ENCODE measurements at places on chromosomes 1 and 21.
A peak's percentile ranks its signal among the peaks of the same experiment; 100 is the strongest.

DNA sequence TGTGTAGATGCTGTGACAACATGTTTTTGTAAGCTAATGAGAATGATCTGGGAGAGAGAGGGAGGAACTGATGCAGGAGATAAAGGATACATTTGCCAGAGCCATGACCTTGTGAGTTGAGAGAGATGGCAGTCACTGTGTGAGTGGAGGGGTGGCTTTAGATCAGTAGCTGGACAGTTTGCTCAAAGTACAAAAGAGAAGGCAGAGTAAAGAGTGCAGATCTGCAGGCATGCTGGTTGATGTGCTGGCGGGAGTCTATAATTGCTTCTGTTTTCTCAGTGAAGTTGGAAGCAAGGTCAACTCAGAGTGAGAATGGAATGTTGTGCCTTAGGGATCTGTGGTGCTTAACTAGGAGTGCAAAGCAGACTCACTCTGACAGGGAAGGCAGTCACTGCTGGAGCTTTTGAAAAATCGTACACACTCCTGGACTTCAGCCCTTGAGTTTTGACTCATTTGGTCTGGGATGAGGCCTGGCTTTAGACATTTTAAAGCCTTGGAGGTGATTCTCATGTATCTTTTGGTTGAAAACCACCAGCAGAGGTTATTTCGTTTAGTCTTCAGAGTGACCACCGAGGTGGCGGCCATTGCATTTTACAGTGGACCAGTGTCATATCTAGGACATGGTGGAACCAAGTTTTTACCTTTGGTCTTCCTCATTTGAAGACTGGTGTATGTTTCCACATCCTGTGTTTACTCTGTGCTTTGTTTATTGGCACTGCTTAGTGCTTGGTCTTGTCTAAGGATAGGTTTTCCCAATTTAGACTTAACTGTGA is 49.6 kb downstream of the MTR start:
- peak; percentile 28 for DNase-seq

GRCh38 chr1:64712049-64712448 is 32.8 kb upstream of the RAVER2 start:
- no peak for DNase-seq

DNA sequence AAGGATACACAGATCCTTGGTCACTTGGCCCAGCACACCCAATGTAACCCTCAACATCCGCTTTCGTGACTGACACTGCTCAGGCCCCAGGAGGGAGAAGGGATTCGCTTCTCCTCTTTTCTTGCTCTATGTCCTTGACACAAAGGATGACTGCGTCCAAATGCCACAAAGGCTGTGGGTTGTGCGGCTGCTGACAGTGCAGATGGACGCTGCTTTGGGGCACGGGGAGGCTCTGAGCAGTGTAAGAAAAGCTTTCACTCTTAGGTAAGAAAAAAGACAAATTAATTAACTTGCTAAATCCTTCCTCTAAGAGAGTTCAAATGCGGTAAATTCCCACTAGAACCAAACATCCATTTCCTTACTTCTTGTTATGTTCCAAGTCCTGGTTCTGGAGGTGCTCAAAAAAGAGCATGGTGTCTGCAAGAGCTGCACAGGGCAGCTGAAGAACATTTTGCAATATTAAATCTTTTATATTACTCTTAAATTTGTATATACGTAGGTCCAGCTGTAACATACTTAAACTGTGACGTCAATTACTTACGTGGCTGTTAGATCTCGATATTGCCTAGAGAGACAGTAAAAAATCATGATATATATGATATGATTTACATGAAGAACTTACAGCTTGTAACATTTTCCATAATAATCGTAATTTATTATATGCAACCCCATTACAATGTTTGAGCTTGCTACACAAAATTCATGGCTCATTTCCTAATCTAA is 19.4 kb upstream of the EPHB2 start:
- DNase-seq, result no peak

- DNase-seq, result no peak
Observed at GRCh38 chr1:54815086-54815876, 14.2 kb upstream of the TTC22 start.

GRCh38 chr1:111743679-111744101 is 4.5 kb upstream of the INKA2 start:
- DNase-seq, result peak; percentile 74

GRCh38 chr21:25416669-25417068 is 190.6 kb downstream of the MRPL39 start:
- DNase-seq, result no peak

GRCh38 chr1:243474136-243474881 is 218.5 kb downstream of the SDCCAG8 start:
- DNase-seq, result no peak

- peak; percentile 31 for DNase-seq
Observed at GRCh38 chr1:96995351-96995750, 273.8 kb downstream of the PTBP2 start.

- peak; percentile 16 for DNase-seq
Observed at GRCh38 chr1:3702990-3703728, 49.1 kb upstream of the CCDC27 start.

- DNase-seq, result peak; percentile 53
Observed at GRCh38 chr21:26814386-26814785, 30.8 kb downstream of the ADAMTS1 start.

- peak; percentile 71 for DNase-seq
Observed at GRCh38 chr1:64624218-64624713, 120.6 kb upstream of the RAVER2 start.

GRCh38 chr1:104125266-104125665 is 375.6 kb downstream of the AMY1C start:
- DNase-seq, result no peak

- no peak for DNase-seq
Observed at GRCh38 chr1:211789641-211790464, 40.7 kb downstream of the LPGAT1 start.

- DNase-seq, result peak; percentile 94
Observed at GRCh38 chr1:108590957-108591356, 31.1 kb downstream of the EEIG2 start.

- DNase-seq, result no peak
Observed at GRCh38 chr21:41429925-41430491, 4.0 kb downstream of the MX1 start.

GRCh38 chr1:71717186-71717585 is 565.2 kb downstream of the NEGR1 start:
- DNase-seq, result no peak

DNA sequence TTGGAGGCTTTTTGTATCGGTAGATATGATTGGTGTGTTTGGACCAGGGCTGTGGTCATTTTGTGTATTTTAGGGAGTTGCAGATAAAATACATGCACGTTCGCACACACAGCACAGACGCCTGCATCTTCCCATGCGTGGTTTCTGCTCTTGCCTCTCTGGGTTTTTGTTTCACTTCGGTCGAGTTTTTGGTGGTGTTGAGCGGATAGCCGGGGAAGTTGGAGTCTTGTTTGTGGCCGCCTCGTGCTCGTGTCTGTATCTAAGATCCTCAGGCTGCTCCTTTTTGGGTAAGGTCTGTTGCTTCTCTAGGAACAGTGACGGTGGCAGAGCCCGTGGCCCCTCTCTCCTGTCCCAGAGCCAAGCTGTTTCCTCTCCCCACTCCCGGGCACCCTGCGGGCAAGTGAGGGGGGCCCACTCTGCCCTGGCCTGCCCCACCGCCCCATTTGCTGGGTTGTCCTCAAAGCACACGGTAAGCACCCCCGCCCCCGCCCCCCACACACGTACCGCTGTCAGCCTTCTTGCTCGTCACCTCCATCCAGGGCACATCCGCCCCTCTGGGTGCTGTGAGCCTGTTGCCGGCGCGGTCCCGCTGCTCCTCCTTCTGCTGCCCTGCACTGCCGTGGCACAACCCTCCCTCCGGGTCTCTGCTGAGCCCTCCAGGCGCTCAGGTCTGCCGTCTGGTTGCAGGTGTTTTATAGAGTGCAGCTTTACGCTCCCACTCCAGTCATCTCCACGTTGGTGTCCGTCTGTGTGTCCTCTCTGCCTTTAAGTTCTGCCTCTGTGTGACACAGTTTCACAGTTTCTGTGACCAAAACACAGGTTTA is 51.9 kb downstream of the AGPAT3 start:
- no peak for DNase-seq

DNA sequence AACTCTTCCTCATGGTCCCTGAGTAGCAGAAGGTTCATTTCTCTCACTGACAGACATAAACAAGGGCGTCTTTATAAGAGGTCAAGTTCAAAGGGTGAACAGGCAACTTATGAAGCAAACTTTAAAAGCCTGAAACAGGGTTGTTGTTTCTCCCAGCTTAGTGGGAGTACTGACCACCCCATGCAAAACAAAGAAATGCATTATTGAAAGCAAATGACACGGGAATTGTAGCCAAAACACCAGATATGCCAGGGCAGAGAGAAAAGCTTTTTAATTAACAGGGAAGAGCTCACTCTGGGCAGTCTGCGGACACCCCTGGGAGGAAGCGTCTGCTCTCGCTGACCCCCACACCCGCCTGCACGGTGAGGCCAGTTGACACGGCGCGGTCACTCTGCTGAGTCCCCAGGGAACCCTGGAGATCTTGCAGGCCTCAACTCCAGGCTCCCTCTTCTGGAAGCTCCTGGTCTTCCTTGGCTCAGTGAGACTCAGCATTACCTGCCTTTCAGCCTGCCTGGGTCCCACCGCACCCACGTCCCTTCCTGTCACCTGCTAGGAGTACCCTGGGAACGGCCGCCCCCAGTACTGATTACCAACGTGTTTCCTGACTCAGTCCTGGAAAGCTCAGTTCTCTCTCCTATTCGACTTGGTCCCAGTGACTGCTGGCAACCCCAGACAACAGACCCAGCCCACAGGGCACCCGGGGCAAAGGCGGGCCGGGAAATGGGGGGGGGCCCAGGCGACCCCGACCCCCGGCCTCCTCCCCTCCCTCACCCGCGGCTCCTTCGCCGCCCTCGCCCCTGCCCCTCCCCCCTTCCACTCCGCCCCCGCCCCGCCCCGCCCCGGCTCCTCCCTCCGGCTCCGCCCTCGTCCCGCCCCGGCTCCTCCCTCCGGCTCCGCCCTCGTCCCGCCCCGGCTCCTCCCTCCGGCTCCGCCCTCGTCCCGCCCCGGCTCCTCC is 972 bp downstream of the CFAP410 start:
- peak; percentile 39 for DNase-seq
